ENCODE measurements at places on chromosomes 2 and 18. TPM values are rescaled to one million over a fixed set of nuclear protein-coding genes. Genes with fewer than 3 reads are reported as not detected.

Gene DNAJC5G
- total RNA-seq = 18.1 TPM

Gene WNT10A
- total RNA-seq = 11.4 TPM

Gene CBLN2
- total RNA-seq = not detected

Gene PPM1G
- total RNA-seq = 138 TPM

Gene UGT1A4
- total RNA-seq = not detected

All from OCI-LY7 (cell line).